Nephron progenitor cell (in vitro differentiated cells): ENCODE measurements at places on chromosomes 11 and 22.

GRCh38 chr22:43404673-43405385, 7.0 kb upstream of the MPPED1 start:
- DNase-seq = no peak

DNA sequence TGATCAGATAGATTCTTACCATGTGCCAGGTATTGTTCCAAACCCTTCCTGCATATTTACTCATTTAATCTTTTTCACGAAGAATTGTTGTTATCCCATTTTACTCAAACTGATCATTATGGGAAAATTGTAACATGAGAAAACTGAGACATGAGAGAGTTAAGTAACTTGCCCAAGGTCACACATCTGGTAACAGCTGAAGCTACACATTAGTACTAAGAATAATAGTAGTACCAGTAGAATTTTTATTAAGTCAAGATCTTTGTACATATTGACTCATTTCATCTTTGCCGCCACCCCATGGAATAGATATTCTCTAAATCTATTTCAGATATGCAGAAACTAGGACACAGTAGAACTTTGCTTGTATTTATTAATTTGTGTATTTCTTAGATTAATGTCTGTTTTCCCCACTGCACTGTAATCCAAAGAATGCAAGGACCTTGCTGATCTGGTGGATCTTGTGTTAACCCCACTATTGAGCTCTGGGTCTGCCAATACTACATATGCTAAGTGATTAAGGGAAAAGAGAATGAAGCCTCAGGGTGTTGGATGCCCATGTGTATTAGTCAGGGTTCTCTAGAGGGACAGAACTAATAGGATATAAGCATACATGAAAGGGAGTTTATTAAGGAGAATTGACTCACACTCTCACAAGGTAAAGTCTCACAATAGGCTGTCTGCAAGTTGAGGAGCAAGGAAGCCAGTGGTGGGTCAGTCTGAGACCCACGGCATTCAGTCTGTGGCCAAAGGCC, 72.8 kb downstream of the PARVA start:
- DNase-seq = no peak

DNA sequence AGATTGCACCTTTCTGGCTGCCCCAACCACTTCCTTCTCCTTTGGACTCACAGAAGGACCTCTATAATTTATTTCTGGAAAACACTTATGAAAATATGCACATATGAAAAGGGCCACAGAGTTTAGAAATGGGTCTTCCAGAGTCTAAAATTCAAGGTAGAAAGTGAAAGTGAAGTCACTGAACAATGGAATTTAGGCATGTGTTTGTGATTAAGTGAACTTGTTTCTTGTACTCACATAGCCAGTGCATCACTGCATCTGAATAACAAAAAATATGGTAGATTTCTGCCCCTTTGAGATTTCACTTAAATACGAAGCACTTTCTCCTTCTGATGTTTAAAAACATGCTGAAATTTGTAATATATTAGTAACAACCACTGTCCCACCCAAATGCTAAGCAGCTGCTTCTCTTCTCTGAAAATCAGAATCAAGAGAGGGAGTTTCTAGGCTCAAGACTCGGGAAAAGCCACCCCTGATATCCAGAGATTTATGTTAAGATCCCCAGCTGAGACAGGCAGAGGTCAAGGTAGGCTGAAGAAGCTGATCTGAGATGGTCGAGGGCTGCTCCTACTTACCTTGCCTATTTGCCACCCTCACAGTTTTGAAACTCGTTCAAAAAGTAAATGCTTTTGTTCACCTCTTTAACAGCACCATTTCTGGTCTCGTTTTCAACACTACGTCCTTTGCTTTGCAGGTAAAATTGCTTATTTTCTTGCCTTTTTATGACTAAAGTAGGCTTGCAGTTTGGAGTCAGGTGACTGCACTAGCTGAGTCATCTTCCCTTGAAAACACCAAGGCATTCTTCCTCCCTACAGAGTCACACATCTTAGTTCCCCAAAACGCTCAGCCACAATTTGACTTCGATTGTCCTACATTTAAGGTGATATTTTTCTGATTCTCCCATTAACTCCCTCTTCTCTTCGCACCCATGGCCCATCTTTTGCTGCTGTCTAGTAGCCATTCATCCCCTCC, at the start of gene XKR3:
Gene XKR3 (minus strand): TSS at position 696 of the 972 bp plus-strand sequence. CDS start 17,338 bp downstream, outside the sequence.
- DNase-seq = no peak

- no peak for DNase-seq
These were observed 6.1 kb upstream of the ARAP1 start for GRCh38 chr11:72758304-72758689.

- peak; percentile 6 for DNase-seq
These were observed 1030.8 kb upstream of the CCDC90B start for GRCh38 chr11:84316866-84317555.

DNA sequence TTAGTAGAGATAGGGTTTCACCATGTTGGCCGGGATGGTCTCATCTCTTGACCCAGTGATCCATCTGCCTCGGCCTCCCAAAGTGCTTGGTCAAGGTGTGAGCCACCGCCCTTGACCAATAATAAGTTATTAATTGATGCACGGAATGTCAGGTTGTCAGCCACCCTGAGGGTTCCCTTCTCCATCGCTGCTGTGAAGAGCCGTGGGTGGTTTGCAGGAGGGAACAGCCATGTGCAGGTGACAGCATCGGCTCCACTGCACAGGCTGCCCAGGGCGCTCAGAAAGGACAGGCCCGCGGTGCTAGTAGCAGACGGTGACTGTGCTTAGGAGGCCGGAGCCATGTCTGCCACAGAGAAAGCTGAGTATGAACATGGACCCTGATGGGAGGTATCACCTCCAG, 814.0 kb downstream of the BRD1 start:
- DNase-seq = no peak

GRCh38 chr11:79388201-79388600, 52.6 kb downstream of the TENM4 start:
- no peak for DNase-seq

DNA sequence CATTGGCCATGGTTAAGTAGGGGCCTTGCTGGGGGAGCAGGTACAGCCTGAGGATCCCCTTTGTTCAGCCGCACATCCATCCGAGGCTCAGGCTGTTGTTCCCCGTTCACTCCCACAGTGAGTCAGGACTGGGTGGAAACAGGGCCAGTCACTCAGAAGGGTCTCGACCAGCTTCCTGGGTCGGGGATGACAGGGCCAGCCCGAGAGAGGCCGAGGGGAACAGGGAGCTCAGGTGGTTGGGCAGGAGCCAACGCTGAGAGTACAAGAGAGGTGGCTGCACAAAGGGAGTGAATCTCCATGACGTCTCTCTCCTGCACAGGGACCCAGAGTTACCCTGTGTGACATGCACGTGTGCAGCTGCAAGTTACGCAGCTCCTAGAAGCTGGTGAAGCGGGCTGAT, 97.2 kb upstream of the SHANK2 start:
- DNase-seq = no peak

DNA sequence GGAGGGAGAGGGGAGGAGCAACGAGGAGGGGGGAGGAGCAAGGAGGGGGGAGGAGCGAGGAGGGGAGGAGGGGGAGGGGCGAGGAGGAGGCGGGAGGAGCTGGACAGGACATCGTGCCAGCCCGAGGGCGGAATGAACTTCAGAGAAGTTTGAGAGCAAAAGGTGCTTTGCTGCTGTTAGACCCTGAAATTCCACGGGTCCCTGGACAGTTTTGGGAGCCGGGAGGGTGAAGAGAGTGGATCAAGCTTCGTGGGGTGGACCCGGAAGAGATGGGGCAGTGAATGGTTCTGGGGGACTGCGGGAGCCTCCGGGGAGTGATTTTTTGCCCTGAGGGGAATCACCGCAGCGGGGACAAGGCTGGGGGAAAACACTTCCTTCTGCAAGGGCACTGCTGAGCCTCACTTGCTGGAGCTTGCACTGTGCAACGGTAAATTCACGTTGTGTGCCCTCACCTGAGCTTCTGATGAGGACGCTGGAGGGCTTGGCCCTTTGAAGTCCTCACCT, 10.7 kb upstream of the NLRP6 start:
- DNase-seq = no peak

DNA sequence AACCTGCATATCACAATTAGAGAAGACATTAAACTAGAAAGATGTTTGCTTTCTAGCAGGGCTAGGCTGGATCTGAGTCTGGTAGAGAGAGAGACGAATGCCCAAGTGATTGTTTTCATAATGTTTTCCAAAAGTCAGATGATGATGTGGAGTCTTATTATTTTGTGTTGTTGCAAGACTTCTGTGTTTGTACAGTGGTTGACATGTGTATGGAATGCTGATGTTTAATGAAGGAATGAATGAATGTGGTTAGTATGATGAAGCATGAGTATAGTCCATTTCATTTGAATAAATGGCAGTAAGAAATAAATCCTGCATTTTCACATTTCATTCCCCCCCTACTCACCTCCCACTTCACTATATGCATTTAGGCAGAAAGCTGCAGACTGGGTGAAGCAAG, 69.6 kb downstream of the PPP2R1B start:
- no peak for DNase-seq

- DNase-seq = no peak
These were observed 38.2 kb downstream of the CD6 start for GRCh38 chr11:61009392-61010275.

- DNase-seq = no peak
These were observed 74.3 kb upstream of the TP53I11 start for GRCh38 chr11:45024846-45025588.

GRCh38 chr11:73931039-73931645, 19.7 kb upstream of the DNAJB13 start:
- DNase-seq = peak; percentile 10

DNA sequence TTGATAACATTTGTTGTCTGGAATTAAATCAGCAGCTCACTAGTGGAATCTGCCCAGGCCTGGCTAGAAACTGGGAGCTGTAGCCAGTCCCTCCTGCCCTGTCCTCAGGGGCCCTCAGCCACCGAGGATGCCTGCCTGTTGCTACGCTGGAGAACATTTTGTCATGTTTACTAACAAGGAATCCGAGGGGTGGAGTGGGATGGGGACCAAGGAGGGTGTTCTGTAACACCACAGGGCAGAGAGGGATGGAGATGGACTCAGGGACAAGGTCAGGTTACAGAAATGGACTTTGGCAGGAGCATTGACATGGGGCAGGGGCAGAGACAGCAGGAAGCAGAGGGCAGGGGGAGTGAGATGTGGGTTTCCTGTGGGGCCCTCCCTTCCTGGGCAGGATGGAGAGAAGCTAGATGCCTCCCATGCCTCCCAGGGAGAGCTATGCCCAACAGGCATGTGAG, 45.8 kb upstream of the AMPD3 start:
- DNase-seq = no peak

DNA sequence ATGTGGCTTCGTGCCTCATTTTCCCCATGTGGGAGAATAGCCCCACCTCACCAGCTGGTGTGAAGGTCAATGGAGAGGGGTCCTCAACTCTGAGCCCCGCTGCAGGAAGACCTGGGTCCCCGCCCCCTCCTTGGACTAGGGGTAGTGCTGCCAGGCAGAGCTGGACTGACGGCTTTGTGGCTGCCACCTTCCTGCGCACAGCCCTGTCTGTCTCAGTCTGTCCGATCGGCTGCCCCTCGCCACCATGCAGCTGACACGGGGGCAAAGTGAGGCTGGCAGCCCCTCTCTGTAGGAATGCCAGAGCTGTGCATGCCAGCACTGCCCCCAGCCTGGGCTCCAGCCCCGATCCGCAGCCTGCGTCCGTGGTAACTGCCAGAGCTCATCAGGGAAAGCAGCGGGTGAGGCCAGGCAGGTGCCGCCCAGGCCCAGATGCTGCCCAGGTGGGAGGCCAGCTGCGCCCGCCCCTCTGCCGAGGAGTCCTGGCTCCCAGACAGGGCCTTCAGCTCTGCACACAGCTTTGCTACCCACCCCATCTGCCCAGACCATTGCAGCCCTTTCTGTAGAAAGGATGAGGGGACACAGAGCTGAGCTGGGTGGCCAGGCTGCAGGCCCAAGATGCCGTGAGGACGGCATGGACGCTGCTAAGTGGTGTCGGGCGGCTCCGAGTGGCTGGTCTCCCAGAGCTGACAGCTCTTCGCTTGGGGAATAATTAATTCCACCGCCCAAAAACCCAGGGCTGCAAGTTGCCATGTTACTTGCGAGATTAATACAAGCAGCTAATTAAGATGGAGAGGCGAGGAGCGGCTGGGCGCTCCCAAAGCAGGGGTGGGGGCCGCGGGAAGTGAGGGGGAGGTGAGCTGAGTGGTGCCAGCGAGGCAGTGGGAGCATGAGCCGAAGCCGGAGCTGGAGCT, 19.5 kb upstream of the FLRT1 start:
- DNase-seq = no peak

- DNase-seq = no peak
These were observed 9.0 kb upstream of the APOBEC3A start for GRCh38 chr22:38948181-38948940.

DNA sequence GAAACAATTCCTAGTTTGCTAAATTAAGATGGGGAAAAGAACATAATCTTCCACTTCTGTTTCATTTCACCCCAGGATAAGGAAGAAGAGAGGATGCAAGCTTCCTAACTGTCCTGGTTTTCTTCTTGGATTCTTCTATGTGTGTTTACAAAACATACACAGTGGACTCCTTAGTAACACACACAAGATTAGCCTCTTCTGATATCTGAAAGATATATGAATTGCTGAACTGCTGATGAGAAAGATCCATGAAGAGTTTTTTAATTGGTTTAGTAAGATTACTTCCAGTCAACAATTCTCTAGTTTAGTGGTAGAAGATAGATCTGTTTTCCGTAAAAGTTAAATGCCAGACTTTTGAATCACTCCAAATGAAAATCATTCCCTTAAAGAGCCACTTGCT, 86.8 kb downstream of the WT1 start:
- no peak for DNase-seq

- DNase-seq = no peak
These were observed 50.0 kb upstream of the SYT13 start for GRCh38 chr11:45336136-45336535.

GRCh38 chr11:74754507-74755252, 6.0 kb downstream of the RNF169 start:
- DNase-seq = no peak

GRCh38 chr11:100928426-100928825, 201.2 kb downstream of the PGR start:
- DNase-seq = no peak

DNA sequence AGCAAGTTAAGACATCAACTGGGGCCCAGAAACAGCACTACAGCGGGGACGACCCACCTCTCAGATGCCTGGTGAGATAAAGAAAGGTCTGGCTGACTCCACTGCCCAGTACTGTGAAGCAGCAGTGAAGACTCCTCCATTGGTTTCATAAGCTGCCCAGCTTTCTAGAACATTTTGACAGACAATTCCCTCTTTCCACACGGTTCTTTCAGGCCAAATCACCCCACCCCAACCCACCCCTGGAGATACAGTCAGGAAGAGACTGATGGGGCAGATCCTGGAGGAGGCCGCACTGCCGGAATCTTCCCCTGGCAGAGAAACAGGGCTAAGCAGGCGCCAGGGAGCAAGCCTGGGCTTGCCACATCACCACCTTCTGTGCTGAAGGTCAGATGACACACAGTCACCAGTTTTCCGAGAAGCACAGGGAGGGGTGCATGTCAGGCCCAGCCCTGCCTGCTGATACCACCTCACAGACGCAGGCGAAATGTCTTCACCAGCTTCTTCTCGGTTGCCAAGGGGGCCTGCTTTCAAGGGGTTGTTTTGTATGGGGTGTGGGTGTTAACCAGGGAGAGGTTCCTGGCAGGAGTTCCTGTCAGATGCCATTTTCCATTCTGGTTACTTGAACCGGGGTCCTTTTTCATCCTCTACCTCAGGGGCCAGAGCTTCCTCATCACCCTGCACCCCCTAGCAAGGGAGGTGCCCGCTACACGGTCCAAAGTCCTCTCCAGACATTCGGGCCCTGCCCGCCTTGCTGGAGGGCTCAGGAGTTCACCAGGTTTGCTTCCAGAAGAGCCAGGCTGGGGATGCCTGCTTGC, 1.4 kb upstream of the NEAT1 start:
- DNase-seq = no peak
